NCI-H1105 treated with DMSO at 0.1 percent for 48 hours (cell line): ENCODE measurements at places on chromosomes 11 and 22.
A peak's percentile ranks its signal among the peaks of the same experiment; 100 is the strongest.

- DNase-seq = no peak
Measured at GRCh38 chr11:14954581-14954980, 17.6 kb downstream of the CALCA start.

DNA sequence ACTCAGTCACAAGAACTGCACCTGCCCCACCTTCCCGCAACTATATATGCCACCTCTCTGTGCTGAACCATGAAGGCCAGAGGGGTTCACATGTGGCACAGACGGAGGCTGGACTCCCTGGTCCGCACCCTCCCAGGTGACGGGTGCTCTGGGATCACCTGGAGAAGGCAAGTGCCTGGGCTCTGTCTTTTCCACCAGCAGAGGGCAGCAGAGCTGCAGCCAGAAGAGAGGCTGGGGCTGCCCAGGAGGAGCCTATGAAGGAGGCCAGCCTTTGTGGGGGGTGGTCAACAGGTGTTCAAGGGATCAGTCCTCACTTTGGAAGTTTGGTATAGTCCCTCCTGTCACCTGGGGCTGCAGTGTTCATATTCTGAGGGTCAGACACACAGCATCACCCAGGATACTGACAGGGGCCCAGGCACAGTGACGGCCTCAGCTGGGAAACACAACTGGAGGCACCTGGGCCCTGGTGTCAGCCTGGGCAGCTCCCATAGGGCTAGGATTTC is 39.2 kb upstream of the IGLL5 start:
- peak; percentile 54 for DNase-seq

- DNase-seq = peak; percentile 26
Measured at GRCh38 chr22:30286813-30287647, 2.3 kb downstream of the CASTOR1 start.

GRCh38 chr22:45870011-45870410 is 107.0 kb downstream of the WNT7B start:
- DNase-seq = no peak

GRCh38 chr11:44934735-44935250 is 15.9 kb downstream of the TP53I11 start:
- no peak for DNase-seq

DNA sequence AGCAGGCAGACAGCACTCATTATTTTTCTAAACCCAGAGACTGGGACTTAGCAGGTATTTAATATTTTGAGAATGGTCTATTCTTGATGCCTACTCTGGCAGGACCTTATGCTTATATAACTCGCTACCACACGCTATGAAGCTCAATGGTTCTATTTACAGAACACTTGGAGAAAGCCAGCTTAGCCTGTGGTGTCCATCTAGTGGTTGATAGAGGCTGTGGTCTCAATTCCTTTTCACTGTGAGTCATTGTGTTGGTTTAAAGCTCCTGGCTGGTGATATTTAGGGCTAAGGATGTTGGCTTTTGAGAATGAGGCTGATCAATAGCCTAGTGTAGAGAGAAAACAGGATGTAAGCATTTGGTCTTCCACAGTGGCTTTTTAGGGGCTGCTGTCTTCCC is 206.4 kb downstream of the DBX1 start:
- no peak for DNase-seq

- no peak for DNase-seq
Measured at GRCh38 chr11:121237686-121238658, 54.6 kb upstream of the SC5D start.

DNA sequence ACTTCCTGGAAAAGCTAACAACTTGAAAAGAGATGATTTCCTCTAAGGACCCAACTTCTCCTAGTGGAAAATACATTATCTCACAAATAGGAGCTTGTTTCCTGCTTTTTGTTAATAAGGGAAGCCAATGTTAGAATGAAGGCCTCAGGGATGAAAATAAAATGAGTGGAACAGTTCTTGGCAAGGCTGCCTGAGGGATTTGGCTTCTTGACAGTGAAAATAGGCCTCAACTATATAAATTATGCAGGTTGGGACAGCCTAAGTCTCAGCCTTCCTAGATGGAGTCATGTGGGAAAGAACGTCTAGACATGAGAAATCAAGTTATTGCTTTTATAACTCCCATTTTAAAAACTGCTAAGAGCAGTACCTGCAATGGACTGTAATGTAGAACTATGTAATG is 92.8 kb upstream of the FIBIN start:
- DNase-seq = no peak

- DNase-seq = no peak
Measured at GRCh38 chr22:36156515-36157419, 3.8 kb downstream of the APOL3 start.

DNA sequence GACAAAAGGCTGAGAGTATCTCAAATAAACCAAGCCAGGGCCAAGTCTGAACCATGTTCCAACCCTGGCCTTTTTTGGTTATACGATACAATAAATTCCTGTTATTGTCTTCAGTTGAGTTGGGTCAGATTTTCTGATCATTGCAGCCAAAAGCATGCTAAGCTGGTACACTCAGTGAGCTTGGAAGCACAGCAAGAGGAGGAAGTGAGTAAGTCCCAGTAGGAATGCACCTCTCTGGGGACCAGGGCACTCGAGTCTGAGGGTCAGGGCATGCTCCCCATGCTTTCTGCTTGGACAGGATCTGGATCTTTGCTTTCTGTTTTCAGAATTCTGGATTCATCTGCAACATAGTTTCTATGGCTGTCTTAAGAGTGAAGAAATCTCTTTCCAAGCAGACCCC is 73.1 kb downstream of the TMPRSS5 start:
- no peak for DNase-seq
